ENCODE measurements at places on chromosomes 5 and 9.

DNA sequence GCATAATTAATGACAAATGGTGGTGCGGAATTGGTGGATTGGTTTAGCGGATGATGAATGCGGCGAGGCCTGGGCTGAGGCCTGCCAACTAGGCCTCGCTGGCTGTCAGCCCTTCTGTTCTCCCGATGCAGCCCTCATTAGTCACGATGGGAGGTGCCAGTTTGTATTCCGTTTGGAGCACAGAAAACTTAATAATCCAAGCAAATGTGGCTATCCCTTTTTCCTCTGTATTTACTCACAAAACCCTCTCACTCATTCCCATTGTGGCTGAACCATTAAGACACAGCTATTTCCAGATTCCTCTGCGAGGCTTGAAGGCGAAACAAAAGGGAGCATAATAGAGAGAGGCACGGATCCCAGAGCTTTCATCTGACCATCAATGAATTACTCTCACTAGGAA, 114.3 kb downstream of the MVB12B start:
- DNase-seq, result peak; percentile 46

- no peak for DNase-seq
These were observed 293.8 kb downstream of the CCDC171 start for GRCh38 chr9:15846611-15847010.

- DNase-seq, result no peak
These were observed 12.2 kb upstream of the ISL1 start for GRCh38 chr5:51371052-51371451.

DNA sequence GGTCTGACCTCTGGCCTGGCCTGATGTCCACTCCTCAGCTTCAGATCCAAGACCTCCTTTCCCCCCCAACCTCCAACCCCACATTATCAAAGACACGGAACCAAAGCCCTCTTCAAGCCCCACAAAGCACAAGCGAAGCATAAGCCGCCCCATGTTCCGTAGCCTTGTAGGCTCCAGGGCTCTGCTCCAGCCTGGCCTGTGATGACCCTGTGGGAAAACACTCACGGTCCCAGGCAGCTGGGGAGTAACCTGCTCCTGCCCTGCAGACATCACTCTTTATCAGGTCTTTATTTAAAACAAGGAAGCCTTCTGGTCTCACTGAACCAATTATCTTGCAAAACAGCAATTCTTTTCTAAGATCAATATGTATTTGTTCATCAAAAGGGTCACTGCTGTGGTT, 15.4 kb upstream of the WNK2 start:
- DNase-seq, result no peak

GRCh38 chr9:116000748-116001329, 152.8 kb upstream of the PAPPA start:
- no peak for DNase-seq
